Iris pigment epithelial cell (primary cell): ENCODE measurements at places on chromosomes 7 and 10.

DNA sequence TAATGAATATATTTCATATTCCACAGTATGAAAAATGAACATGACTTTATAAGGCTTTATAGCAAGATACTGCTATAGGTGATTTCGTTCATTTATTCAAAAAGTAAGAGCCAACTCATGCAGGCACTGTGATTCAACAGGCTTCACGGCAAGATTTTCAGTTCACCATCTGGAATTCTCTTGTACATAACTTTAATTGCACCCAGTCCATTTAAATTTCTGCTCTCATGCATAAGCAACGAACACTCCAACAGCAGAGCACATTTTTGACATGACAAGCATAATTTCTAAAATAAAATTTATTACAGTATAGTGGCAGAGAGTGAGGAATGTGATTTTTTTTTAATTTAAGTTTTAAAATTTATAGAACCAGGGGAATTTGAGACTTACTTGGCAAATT, 436.1 kb downstream of the PHTF2 start:
- DNase-seq: no peak

- DNase-seq: no peak
Measured at GRCh38 chr10:62817121-62817765, 1.1 kb upstream of the EGR2 start.

DNA sequence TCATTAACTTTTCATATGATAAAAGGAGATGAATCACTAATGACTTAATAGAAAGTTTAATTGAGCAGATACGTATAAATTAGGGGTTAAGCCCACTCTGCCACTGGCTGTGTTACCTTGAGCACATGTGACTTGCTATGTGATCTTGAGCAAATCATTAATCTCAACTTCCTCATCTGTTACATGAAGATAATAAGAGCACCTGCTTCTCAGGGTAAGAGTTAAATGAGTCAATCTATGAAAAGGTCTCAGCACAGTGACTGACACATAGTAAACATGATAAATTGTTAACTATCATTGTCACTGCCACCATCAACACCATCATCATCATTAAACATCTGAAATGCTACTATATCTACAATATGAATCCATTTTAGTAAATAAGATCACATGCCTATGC, 110.8 kb downstream of the TPK1 start:
- no peak for DNase-seq

DNA sequence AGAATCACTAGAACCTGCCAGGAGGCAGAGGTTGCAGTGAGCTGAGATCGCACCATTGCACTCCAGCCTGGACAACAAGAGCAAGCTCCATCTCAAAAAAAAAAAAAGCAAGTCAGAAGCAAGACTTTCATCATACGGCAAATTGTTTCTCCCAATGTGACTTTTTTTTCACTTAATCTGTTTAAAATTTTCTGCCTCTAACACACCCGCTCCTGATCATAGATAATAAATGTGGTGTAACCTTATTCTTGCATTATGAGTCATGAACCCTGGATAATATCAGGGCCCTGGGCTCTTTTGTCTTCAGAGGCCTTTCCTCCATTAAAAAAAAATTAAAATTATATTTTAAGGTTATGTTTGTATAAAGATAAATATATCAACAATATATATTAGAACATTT, 111.4 kb upstream of the JCAD start:
- DNase-seq: peak; percentile 77

DNA sequence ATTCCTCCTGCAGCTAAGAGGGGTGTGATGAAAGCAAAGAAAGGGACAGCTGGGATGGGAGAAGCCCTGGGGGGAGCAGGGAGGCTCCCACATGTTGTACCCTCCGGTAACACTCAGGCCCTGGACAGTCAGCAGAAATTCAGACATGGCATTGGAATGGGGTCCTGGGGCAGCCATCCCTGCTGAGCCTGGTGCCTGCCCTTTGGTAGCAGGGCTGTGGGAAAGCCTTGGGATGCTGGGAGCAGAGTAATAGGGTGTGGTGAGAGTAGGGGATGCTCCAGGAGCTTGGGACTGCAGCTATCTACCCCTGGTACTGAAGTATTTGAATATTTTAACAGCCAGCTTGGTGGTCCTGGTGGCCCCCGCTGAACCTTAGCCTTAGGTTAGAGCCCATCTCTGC, 56.8 kb downstream of the FAM241B start:
- DNase-seq: no peak

DNA sequence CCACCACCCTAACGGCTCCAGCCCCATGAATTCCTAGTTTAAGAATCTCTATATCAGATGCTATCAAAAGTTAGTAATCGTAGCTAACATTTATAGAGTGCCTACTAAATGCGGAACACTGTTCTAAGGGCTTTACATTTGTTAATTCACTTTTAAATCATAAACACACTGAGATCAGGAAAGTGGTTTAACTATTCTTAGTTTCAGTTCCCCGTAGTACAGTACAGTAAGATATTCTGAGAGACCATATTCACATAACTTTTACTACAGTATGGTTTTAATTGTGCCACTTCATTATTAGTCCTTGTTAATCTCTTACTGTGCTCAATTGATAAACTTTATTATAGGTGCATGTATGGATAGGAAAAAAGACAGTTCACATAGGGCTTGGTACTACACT, 22.5 kb downstream of the SYPL1 start:
- DNase-seq: no peak

GRCh38 chr10:93064874-93065660, 4.5 kb downstream of the CYP26C1 start:
- no peak for DNase-seq

DNA sequence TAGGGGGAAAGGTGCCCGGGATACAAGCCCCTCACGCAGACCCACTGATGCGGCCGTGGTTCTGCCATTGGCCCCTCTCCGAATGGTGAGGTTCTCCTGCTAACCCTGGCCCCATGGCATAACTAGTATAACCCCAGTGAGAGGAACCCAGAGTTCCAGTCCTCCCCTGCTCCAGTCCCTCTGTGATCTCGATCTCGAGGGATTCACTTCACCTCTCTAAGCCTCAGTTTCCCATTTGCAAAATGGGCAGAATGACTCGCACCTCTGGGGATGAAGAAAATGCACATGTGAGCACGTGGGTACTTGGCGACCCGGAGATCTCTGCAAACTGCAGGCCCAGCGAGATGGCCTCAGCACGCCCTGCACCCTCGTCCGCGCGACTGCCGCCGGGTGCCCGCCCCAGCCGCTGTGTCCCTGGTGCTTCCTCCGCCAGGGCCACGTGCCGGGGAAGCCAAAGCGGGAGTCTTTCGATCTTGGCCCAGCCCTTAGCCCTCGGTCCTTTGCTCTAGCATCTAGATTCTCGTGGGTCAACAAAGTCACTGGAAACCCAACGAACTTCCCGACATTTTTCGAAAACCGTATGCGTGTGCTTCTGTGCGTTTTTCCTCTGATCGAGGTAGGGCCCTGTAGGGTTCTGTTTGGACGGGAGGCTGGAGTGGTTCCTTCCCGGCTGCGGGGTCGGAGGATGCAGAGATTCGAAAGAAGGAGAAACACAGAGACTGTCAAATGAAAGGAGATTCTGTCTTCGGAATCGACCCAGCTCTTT, 169.8 kb downstream of the UBE2H start:
- DNase-seq: no peak

- no peak for DNase-seq
Measured at GRCh38 chr7:3893151-3893788, 592.2 kb downstream of the SDK1 start.

- DNase-seq: no peak
Measured at GRCh38 chr10:27618036-27618615, 114.0 kb downstream of the RAB18 start.

DNA sequence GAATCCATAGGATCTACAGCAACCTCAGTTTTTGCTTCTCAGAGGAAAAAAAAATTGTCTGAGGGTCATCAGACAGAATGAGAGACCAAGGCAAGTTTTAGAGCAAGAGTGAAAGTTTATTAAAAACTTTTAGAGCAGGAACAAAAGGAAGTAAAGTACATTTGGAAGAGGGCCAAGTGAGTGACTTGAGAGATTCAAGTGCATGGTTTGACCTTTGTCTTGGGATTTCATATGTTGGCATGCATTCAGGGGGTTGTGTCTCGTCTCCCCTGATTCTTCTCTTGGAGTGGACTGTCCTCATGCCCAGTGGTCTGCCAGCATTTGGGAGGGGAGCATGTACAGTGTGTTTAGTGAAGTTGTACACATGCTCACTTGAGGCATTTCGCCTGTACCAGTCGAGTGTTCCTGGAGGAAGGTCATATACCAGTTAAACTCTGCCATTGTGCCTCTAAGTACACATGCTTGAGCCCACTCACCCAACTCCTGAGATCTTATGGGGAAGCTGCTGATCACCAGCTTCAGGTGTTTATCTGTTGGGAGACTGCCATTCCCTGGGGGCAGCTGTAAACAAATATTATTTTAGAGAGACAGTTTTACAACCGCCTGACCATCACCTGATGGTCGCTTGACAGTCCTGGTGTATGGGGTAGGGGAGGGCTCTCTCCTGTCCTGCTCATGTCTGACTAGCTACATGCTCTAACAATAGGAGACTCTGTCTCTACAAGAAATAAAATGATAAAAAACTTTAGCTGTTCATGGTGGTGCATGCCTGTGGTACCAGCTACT, 109.4 kb downstream of the EEPD1 start:
- DNase-seq: peak; percentile 39

- peak; percentile 49 for DNase-seq
Measured at GRCh38 chr10:11810313-11810766, 12.8 kb upstream of the PROSER2 start.

- DNase-seq: peak; percentile 74
Measured at GRCh38 chr7:111006691-111007090, 84.2 kb upstream of the LRRN3 start.

- no peak for DNase-seq
Measured at GRCh38 chr10:64076322-64076940, 555.2 kb downstream of the REEP3 start.

DNA sequence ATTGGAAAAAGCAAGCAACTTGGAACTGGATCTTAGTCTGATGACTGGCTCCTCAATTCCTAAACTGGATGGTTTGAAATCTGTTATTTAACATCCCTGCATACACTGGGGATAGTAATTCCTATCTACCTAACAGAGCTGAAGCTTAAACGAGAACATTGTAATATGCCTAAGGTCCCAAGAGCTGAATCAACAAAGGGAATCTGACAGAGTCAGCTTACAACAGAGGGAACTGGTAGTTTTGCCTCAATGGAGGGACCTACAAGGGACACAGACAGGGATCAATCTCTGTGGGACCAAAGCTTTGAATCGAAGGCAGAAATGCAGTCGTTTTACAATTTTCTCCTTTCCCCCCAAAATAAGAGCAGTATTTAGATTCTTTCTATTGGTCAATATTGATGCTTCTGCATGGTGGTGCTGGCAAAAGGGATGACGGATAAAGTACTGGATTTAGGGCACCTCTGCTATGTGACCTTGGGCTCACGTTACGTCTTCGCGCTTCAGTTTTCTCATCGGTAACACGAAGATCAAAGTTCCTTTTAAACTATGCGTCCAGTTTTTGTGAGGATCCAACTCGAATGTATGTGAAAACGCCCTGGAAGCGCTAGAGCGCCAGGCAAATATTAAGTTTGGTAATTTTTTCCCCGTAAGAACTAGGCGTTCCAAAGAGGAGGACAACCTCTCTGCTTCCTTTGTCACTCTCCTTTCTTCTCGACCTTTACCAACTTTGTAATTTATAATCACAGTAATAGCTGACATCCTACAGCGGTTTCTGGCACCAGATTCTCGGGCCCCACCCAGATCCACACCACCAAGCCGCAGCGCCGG, 1.1 kb downstream of the ACTR1A start:
- DNase-seq: peak; percentile 41

DNA sequence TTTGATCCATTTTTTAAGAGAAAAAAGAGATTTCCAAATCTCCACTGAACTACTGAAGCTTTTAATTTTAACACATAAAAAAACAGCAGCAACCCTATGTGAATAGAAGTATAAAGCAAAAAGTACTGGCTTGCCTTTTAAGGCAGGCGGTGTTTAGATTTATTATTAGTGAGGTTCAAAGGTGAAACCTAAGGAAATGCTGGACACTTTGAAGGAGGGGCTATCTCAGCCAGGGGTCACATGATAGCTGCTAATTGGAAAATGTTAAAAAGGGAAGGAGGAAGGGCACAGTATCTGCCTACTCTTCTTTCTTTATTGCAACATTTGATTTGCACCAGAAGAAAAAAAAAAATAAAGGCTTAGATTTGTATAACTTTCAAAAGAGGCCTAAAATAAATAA, 183.8 kb downstream of the SKAP2 start:
- DNase-seq: no peak

- DNase-seq: peak; percentile 24
Measured at GRCh38 chr10:79905322-79906314, 43.3 kb downstream of the SFTPD start.

GRCh38 chr10:112456533-112456932, 9.5 kb downstream of the VTI1A start:
- no peak for DNase-seq

- DNase-seq: no peak
Measured at GRCh38 chr10:91211675-91212074, 8.8 kb upstream of the PCGF5 start.

- no peak for DNase-seq
Measured at GRCh38 chr7:150940431-150941102, 37.6 kb downstream of the KCNH2 start.

- DNase-seq: no peak
Measured at GRCh38 chr10:116993610-116994009, 11.4 kb downstream of the SHTN1 start.

DNA sequence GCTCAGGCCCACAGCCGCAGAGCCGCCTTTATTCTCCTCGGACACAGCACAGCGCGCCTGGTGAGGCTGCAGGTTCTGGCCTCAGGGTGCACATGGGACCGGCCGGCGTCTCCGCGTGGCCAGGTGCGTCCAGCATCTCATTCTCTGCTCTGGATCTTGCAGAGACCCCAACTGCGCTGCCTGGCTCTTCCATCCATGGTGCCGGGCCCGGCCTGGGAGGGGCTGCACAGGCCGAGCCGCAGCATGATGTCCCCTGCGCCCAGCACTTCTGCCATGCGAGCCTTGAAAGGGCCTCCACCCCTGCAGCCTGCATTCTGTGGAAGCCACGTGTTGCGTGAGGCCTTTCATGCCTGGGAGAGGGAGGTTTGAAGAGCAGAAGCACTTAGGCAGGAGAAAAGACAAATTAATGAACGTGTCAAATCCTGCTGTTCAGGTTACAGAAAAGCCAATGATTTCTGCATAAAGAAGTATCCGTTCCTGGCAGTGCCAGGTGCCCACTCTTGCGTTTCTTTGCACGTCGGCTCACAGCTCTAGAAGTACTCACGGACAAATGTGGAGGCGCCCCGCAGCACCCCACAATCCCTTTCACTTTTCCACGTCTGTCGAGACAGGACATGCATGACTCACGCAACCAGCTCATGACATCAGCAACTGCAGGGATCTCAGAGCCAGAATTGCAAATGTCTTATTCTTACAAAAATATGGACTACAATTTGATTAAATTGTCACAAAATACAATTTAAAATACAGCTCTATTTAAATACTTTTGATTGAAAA, 571.4 kb downstream of the DNAJB6 start:
- DNase-seq: no peak

- DNase-seq: no peak
Measured at GRCh38 chr7:119748991-119749390, 524.0 kb upstream of the KCND2 start.

GRCh38 chr10:55820071-55820470, 541.0 kb downstream of the ZWINT start:
- DNase-seq: no peak
